ENCODE measurements at places on chromosomes 1 and 21. TPM values are rescaled to one million over a fixed set of nuclear protein-coding genes. Genes with fewer than 3 reads are reported as not detected.

The FAM163A gene
- not detected for total RNA-seq

The KRTAP21-2 gene
- not detected for total RNA-seq

The RBP7 gene
- total RNA-seq: not detected

The FCRL1 gene
- total RNA-seq: not detected

The KTI12 gene
- total RNA-seq: 12.5 TPM

The FBLIM1 gene
- total RNA-seq: 81.3 TPM

The HOOK1 gene
- total RNA-seq: 41.9 TPM

The FAM110D gene
- total RNA-seq: 1.3 TPM

The TMEM125 gene
- total RNA-seq: 13.6 TPM

The ACAP3 gene
- 77.0 TPM for total RNA-seq

DNA sequence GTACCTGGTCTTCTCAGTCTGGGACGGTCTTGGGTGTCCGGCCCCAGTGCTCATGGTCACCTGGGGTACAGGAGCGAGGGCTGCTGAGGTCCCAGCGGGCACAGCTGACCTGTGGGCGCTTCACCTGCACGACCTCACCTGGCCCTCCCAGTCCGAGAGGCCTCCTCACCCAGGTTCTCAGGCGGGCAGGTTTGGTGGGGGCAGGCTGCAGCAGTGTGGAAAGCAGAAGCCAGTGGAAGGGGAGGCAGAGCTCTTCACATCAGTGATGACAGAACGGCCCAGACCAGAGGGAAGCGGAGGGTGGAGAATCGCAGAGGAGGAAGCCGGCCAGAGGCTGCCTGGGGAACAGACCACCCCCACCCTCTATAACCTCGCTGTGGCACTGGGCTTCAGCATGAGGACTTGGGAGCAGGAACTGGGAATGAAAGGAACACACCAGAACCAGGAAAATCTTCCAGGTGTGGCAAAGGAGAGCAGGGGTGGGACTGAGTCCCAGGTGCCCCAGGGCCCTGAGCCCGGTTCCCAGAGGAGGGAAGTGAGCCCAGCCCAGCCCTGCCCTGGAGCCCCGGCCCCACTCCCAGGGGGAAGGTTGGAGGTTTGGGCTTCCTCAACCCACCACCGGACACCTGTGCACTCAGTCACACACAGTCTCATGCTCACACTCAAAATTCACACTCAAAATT lies 265.2 kb upstream of the VAMP3 start:
- no peaks in the 10 kb centered on the region for H3K27me3 ChIP-seq
- H3K4me1 ChIP-seq: peaks cover 5% of the 10 kb centered on the region
- H3K4me3 ChIP-seq: no peak overlapping the region
- no peaks in the 10 kb centered on the region for H3K36me3 ChIP-seq
- DNase-seq: no peak

DNA sequence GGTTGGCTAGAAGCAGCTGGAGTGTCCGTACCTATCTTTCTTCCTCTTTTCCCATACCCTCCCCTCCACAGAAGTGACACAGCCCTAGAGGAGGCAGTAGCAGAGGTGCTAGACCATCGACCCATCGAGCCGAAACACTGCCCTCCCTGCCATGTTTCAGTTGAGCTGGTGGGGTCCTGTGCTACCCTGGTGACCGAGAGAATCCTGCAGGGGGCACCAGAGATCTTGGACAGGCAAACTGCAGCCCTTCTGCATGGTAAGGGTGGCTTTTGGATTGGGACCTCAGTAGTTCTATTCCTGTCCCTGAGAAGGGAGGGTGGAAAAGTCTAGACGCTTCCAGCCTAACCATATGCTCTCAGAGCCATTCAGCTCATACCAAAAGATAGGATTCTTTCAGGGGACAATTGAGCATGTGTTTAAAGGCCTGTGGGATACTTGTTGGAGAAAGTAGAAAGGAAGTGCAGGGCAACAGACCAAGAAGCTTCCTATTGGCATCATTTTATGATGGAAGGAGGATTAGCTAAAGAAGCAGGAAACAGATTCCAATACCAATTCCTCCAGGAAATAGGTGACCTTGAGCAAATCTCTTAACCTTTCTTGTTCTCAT lies 11.7 kb upstream of the BNIPL start:
- peaks cover 7% of the 10 kb centered on the region for H3K4me1 ChIP-seq
- peak; percentile 90 for DNase-seq
- no peaks in the 10 kb centered on the region for H3K27me3 ChIP-seq
- peaks cover 37% of the 10 kb centered on the region for H3K36me3 ChIP-seq

GRCh38 chr1:208929575-208929974 lies 653.9 kb upstream of the CAMK1G start:
- H3K36me3 ChIP-seq: no peaks in the 10 kb centered on the region
- H3K4me1 ChIP-seq: no peaks in the 10 kb centered on the region
- no peak overlapping the region for H3K4me3 ChIP-seq
- H3K27ac ChIP-seq: no peak overlapping the region
- DNase-seq: no peak

DNA sequence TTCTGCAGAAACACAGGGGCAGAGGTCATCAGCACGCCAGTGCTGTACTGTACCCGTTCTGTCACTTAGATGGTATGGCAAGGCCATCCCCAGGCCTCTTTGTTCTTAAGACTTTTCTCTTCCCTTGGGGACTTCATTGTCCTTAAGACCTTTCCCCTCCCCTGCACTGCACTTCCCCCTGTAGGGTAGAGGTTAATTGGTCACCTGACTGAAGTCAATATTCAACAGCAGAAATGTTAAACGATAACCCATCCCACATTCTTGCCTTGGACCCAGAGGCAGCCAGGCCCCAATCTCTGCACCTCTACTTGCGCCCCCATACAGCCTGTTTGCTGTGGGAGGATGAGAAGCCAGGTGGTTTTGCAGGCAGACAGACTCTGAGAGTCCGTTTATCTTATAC lies 10.2 kb downstream of the PHGDH start:
- DNase-seq: peak; percentile 42
- H3K27me3 ChIP-seq: no peaks in the 10 kb centered on the region

GRCh38 chr1:232834066-232834465 lies 28.9 kb downstream of the MAP10 start:
- DNase-seq: no peak
- H3K36me3 ChIP-seq: no peaks in the 10 kb centered on the region
- no peak overlapping the region for H3K27ac ChIP-seq
- H3K27me3 ChIP-seq: no peaks in the 10 kb centered on the region
- no peak overlapping the region for H3K4me3 ChIP-seq

DNA sequence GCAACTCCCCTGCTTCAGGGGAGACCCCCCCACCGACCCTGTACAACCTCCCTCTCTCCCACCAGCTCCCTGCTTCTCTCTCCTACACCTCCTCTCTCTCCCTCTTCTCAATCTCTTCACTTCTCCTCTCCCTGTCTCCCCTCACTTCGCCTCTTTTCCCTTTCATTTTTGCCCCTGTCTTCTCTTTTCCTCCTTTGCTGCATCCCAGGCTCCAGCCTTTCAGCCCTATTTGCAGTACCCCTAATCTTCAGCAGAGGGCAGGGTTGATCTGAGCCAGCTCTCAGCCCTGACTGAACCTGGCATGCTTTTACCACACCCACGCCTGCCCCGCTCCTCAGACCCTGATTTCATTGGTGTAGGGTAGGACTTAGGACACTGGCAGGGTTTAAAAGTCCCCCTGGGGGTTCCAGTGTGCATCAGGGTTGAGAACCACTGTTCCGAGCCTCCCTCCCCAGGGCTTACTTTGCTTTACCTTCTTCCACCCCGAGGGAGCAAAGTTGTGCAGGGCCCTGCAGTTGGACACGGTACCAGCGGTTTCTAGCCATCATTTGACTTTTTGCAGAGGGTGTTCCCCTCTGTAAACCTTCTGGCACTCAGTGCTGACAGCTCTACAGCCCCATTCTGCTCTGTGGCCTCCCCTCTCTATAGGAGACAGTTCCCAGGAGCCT lies 67.3 kb upstream of the CNTN2 start:
- peaks cover 48% of the 10 kb centered on the region for H3K36me3 ChIP-seq
- H3K4me1 ChIP-seq: no peaks in the 10 kb centered on the region
- no peaks in the 10 kb centered on the region for H3K27me3 ChIP-seq
- H3K27ac ChIP-seq: no peak overlapping the region
- peak; percentile 57 for DNase-seq
- H3K4me3 ChIP-seq: no peak overlapping the region

- H3K27me3 ChIP-seq: no peaks in the 10 kb centered on the region
- H3K4me1 ChIP-seq: no peaks in the 10 kb centered on the region
- H3K27ac ChIP-seq: no peak overlapping the region
- H3K36me3 ChIP-seq: no peaks in the 10 kb centered on the region
- no peak for DNase-seq
These were observed 1478.0 kb downstream of the NCAM2 start for GRCh38 chr21:22476214-22476613.

GRCh38 chr1:223161321-223161720 lies 18.3 kb upstream of the TLR5 start:
- no peaks in the 10 kb centered on the region for H3K4me1 ChIP-seq
- H3K4me3 ChIP-seq: no peak overlapping the region
- no peak overlapping the region for H3K27ac ChIP-seq
- H3K27me3 ChIP-seq: no peaks in the 10 kb centered on the region
- DNase-seq: no peak
- no peaks in the 10 kb centered on the region for H3K36me3 ChIP-seq

DNA sequence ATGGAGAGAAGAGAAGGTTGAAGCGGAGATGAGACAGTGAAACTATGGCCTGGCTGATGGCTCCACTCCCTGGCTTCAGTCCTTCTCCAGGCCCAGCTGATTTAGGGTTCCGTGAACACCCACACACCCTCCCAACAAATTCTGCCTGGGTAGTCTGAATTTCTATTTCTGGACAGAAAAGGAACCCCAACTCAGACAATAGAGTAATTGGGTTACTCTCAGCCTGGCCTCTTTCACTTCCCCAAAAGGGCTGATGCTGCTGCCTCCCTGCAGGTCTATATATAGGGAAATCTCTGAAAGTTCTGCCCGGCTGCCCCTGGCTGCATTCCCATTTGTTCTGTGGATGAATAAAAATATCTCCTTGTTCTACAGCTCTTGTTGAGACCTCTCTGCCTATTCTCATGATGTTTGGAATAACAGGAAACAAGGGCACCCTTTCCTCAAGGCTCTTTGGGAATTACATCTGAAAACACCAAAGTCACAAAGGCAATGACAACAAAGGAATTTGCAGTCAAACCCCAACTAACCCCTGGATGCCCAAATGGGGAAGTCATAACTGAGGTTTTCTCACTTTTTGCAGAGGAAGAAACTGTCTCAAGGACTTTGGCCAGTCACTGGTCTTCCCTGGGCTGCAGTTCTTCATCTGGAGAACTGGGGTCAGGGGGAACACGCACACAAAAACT lies 11.4 kb upstream of the ZSCAN20 start:
- no peak overlapping the region for H3K4me3 ChIP-seq
- H3K36me3 ChIP-seq: no peaks in the 10 kb centered on the region
- DNase-seq: no peak
- H3K4me1 ChIP-seq: no peaks in the 10 kb centered on the region
- no peaks in the 10 kb centered on the region for H3K27me3 ChIP-seq
- peak overlapping the region; percentile 46 for H3K27ac ChIP-seq

GRCh38 chr1:36763771-36764170 lies 270.5 kb downstream of the GRIK3 start:
- DNase-seq: no peak
- no peaks in the 10 kb centered on the region for H3K27me3 ChIP-seq
- no peaks in the 10 kb centered on the region for H3K36me3 ChIP-seq
- no peak overlapping the region for H3K4me3 ChIP-seq

DNA sequence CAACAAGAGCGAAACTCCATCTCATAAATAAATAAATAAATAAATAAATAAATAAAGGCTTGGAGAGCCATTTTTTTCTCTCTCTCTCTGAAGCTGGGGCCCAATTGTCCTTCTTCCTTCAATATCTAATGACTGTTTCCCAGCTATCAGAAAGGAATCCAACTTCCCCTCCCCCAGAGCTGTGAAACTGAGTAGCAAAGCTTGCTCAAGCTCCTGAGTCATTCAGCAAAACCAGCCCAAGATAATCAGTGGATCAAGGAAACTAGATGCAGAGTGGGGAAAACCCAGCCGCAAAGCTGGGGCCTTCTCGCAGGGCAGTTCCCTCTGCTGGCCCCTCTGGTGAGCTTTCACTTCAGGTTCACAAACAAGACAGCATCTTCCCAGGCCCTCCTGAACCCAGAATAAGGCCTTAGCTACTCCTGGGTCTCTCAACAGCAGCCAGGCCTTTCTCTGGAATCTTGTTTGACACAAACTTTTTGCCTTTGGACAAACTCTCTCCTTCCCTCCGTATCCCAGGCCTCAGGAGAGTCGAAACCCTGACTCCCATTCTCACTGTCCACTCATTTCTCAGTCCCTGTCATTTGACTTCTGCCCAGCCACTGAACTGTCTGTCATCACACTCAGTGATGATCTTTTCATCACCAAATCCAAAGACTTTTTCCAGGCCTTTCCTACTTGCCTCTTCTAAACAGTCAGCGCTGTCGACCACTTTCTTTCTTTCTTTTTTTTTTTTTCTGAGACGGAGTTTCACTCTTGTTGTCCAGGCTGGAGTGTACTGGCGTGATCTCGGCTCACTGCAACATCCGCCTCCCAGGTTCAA lies 18.0 kb upstream of the PTP4A2 start:
- H3K27me3 ChIP-seq: no peaks in the 10 kb centered on the region
- peak; percentile 96 for DNase-seq
- H3K36me3 ChIP-seq: no peaks in the 10 kb centered on the region
- H3K27ac ChIP-seq: peak overlapping the region; percentile 94
- H3K4me1 ChIP-seq: peaks cover 43% of the 10 kb centered on the region

DNA sequence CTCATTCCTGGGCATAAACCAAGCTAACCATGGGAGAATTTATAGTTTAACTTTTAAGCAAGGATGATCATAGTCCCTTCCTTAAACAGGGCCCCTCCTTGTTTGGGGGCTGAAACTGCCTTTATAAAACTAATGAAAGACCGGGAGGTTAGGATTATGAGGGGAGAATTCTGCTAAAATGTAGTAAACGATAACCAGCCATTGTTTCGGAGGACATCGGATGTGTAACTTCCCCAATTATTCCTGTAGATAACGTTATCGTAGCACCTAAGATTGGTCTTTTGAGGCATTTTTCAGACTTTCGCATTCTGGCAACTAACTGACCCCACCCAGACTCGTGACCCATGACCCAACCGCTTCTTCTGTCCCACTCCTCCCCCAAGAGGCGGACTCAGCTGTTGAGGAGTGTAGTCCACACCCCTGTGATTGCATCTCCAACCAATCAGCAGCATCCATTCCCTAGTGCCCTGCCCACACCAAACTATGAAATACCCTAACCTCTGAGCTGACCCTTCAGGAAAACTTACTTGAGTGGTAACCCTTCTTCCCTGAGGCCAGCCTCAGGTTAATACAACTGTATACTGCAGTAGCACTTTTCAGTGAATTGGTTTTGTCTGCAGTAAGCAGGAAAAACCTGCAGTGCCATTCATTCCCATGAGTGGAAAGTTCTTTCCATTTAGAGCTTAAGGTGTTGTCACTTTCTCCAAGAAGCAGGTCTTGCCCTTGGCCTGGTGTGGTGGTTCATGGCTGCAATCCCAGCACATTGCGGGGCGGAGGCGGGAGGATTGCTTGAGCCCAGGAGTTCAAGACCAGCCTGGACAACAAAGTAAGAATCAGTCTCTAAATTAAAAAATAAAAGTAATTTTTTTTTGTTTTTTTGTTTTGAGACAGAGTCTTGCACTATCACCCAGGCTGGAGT lies 823 bp upstream of the SYF2 start:
- H3K4me1 ChIP-seq: peaks cover 66% of the 10 kb centered on the region
- peaks cover 30% of the 10 kb centered on the region for H3K36me3 ChIP-seq
- H3K4me3 ChIP-seq: peak overlapping the region; percentile 98
- no peaks in the 10 kb centered on the region for H3K27me3 ChIP-seq

DNA sequence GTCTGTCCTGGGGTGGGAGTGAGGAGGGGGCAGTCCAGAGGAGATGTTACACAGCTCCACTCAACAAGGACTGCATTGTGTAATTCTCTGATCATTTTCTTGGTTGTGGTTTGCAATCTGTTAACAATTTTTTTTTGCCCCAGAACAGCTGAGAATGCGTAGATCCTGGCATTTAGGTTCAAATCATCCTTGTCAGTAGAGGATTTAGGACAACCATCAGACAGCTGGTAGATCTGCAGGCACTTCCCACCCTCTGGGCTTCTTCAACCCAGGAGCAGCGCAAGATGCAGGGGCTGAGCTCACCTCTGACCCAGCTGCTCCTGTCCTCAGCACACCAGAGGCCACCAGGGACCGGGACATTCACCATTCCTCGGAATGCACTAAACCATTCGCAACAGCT lies 13.5 kb downstream of the BCAR3 start:
- DNase-seq: no peak
